Airway epithelial cell (primary cell): ENCODE measurements at places on chromosomes 1 and 21. TPM values are rescaled to one million over a fixed set of nuclear protein-coding genes. Genes with fewer than 3 reads are reported as not detected.

Gene GPR25
- not detected in 2 replicates for total RNA-seq

Gene OR10J5
- not detected in 2 replicates for total RNA-seq

Gene GJA4
- total RNA-seq, result not detected in 2 replicates

Gene GPR61
- not detected in 2 replicates for total RNA-seq

Gene IBA57
- total RNA-seq, result 1.8 and 3.2 TPM in 2 replicates

Gene CADM3
- total RNA-seq, result not detected in 2 replicates

Gene CLCNKA
- not detected in 2 replicates for total RNA-seq
